ENCODE measurements at places on chromosomes 7 and 10. TPM values are rescaled to one million over a fixed set of nuclear protein-coding genes. Genes with fewer than 3 reads are reported as not detected.

Gene AGK
- 33.4 TPM for total RNA-seq

Gene PTF1A
- not detected for total RNA-seq

Gene CTAGE15
- 5.9 TPM for total RNA-seq

Gene ASB13
- 17.6 TPM for total RNA-seq

Gene MGAM2
- not detected for total RNA-seq

All from thyroid gland (tissue), 4 donors.